ENCODE measurements at places on chromosomes 11 and 22. TPM values are rescaled to one million over a fixed set of nuclear protein-coding genes. Genes with fewer than 3 reads are reported as not detected.

DNA sequence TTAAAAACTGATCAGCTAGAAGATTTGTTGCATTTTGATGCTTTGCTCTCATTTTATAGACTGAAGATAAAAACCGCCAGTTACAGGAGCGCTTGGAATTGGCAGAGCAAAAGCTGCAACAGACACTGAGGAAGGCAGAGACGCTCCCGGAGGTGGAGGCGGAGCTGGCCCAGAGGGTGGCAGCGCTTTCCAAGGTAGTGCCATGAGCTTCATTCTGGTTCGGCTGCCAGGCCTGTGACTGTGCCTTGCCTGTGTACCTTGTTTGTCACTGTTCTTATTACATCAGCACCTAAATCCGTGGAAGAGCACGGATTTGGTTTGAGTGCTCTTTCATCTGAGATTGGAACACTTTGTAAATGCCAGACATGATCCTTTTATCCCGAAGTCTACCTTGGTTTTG, 61.4 kb downstream of the PPFIA1 start:
- no peak for DNase-seq

- DNase-seq: no peak
These were observed 100.6 kb downstream of the WNT7B start for GRCh38 chr22:45876136-45877035.

DNA sequence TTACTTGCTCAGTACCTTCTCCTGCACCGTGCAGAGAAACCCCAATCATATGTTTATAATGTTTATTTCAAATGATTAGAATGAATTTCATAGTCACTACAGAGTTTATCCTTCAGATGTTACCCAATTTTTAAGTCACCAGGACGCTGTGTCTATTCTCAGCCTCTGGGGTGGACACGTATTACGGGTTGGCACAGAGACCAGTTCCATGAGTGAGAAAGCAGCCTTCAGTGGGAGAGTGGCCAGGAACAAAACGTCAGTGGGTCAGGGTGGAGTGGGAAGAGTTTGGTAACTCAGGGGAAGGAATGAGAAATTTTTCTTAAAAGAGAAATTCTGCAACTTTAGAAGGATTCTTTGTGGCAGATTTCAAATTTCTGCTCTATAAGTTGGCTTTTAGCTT, 77.1 kb upstream of the MTMR2 start:
- no peak for DNase-seq

- no peak for DNase-seq
These were observed 134.1 kb downstream of the UVRAG start for GRCh38 chr11:75949023-75949672.

- no peak for DNase-seq
These were observed 927 bp downstream of the PRCP start for GRCh38 chr11:82899186-82899820.

DNA sequence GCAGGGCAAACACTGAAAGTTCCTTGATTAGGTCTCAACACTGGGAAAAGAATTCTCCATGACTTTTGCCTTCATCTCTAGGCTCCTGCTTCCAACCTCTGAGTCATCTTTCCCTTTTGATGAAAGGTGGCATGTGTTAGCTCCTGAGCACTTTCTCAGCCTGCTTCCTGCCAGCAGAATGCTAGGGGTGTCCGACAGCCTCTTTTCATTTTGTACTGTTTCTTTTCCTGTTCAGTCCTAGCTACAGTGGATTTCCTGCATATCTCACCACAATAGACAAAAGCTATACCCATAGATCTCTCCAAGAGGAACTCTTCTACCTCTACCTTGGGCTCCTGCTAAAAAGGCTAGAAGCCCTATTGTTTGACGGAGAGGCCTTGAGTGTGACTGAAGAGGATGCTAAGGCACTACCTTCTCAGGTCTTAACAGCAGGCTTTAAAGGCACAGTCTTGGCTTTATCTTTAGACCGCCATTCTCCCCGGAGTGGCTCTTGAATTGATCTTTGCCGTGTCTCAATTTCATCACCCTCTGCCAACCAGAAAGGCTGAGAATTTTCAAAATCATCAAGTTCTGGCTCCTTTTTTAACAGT, 145.5 kb downstream of the RBFOX2 start:
- no peak for DNase-seq

DNA sequence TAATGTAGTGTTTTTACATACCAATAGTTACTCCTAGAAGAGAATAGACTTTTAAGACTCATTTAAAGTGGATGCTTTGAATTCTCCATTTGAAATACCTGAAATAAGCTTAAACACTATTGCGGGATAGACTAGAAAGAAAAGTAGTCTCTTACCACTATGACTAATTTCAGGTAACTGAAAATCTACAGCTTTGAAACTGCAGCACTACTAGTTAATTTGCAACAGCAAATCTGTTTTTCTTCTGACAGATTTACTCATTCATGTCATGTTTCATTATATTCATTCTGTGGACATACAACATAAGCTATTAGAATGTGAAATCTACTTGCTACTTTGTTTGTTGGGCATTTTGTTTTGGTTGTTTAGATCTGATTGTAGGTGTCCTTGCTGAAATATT, 153.6 kb downstream of the MAML2 start:
- DNase-seq: no peak

DNA sequence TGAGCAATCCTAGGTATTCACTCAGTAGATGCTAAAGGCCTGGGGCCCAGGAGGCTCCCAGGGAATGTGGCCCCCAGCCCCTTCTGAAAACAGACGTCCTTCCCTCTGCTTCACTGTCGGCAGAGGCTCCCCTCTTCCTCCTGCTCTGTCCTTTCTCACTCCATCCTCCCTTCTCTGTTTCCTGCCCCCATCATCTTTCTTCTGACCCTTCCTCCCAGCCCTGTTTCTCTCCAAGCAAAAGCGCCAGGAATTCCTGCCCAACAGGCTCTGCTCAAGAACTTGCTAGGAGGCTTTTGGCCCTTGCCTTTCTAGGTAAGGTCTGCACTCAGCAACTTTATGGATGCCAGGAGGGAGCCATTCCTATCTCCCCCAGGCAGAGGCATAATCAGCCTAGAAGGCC, 300.5 kb downstream of the NTM start:
- DNase-seq: no peak

GRCh38 chr11:111299101-111300026, 1.0 kb downstream of the POU2AF3 start:
- DNase-seq: peak; percentile 78

GRCh38 chr11:443542-444199, 1.9 kb upstream of the ANO9 start:
- peak; percentile 52 for DNase-seq

DNA sequence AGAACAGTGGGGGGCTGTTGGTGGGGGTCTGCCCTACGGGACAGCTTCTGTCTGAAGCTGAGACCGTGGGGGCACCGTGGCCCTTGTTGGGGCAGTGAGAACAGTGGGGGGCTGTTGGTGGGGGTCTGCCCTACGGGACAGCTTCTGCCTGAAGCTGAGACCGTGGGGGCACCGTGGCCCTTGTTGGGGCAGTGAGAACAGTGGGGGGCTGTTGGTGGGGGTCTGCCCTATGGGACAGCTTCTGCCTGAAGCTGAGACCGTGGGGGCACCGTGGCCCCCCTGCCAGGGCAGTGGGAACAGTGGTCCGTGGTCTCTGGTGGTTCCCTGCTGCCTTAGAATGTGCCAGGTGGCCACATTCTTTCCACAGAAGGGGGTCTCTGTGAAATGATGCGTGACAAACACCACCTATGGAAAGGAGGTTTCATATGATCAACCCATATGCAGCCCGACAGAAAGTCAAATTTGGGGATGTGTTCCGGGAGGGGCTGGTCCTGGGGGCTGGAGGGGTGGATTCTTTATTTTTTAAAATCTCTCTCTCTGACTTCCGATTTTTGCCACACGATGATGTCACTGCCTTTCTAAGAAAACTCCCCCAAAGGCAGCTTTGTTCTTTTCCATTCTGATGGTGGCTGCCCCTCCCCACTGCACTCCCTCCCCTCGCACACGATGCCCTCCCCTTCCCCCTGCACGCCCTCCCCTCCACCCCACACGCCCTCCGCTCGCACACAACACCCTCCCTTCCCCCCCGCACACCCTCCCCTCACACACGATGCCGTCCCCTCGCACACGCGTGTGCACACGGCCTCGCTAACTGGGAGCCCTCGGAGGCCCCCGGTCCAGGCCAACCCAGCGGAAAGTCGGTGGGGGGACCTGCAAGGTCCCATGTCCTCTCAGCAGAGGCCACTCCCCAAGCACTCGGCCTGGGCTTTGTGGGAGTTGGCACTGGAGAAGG, 1186.5 kb downstream of the BRD1 start:
- no peak for DNase-seq

GRCh38 chr11:17384002-17384511, 4.4 kb downstream of the KCNJ11 start:
- DNase-seq: peak; percentile 81

DNA sequence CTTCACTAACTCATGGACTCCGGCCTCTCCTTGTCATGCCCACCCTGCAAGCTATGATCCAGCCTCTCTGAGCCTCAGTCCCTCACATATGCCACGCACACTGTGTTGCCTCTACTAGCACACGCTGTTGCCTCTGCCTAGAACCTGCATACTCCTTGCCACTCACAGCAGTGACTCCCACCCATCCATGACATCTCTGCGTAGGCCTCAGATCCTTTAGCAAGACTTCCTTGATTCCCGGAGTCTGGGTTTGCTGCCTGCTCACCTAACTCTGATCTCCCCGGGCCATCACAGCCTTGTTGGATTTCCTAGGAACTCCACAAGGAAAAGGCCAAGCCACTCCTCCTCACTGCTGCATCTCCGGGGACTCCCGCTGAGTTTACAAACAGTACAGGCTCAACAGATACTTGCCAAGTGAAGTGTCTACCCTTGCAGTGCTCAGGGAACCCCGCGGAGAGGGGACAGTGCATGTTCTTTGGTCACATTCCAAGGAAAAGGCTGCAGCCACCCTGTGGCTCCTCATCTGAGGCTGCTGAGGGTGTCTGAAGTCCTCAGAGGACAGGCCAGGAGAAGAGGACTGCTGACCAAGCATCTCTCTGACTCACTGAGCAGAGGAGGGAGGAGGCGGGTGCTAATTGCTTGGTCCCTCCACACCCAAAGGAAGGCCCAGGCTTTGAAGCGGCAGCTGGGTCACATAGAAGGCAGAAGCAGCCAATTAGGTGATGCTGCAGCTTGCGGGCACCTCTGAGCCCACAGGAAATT, 42.4 kb upstream of the NAV2 start:
- DNase-seq: no peak

GRCh38 chr11:83044958-83045712, 26.6 kb downstream of the RAB30 start:
- DNase-seq: no peak

- DNase-seq: no peak
These were observed 55.8 kb upstream of the THY1 start for GRCh38 chr11:119478711-119479285.

- no peak for DNase-seq
These were observed 101.7 kb upstream of the PRR5 start for GRCh38 chr22:44600207-44600785.

DNA sequence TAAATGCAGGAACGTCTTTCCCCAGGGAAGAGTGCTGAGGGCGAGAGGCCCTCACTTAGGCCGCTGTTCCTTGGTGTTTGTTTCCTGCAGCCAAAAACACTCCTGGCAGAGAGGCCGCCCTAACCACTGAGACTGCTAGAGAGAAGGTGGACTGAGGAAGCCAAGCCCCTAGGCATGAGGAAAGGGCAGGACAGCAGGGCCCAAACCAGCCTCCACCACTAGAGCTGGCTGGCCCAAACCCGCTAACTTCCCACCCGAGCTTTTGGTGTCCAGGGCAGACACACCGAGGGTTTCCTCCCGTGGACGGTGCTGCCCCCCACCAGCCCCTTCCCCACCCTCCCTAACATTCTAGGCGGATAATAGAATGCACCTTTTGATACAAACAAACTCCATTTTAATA, 6.0 kb downstream of the FGF19 start:
- DNase-seq: no peak

DNA sequence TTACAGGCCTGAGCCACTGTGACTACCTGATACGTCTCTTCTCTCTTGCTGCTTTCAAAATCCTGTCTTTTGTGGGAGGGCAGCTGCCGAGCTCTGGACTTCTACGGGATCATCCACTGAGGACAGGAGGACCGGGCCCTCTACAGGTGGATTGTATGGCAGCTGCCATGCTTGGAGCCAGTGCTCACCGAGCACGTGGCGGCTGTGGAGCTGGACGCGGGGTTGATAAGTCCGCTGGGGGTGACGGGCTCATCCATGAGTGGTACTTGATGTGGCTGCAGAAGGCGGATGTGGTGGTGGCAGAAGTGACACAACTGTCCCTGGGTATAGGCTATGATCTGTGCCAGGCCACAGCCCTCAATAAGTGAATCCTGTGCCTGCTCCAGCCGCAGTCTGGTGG, 1.8 kb upstream of the CYP2D6 start:
- no peak for DNase-seq

- DNase-seq: no peak
These were observed 44.6 kb downstream of the KCNQ1OT1 start for GRCh38 chr11:2655016-2655719.

The ARHGAP8 gene
- 43.7 TPM for total RNA-seq

The IGLL1 gene
- not detected for total RNA-seq

The OR52I2 gene
- total RNA-seq: not detected

The OR2AT4 gene
- not detected for total RNA-seq

The RBMXL2 gene
- total RNA-seq: not detected

The RAG2 gene
- not detected for total RNA-seq

The SLC43A3 gene
- 24.4 TPM for total RNA-seq

The SPI1 gene
- 21.0 TPM for total RNA-seq
